ENCODE measurements at places on chromosomes 7 and 10.

GRCh38 chr7:70239918-70240317, 641.6 kb downstream of the AUTS2 start:
- no peak for DNase-seq

- peak; percentile 44 for DNase-seq
Measured at GRCh38 chr7:20539201-20539600, 76.3 kb upstream of the ABCB5 start.

GRCh38 chr10:76420725-76421124, 989.3 kb downstream of the LRMDA start:
- DNase-seq, result no peak

- DNase-seq, result peak; percentile 45
Measured at GRCh38 chr7:1223196-1223981, 9.3 kb upstream of the UNCX start.

- peak; percentile 71 for DNase-seq
Measured at GRCh38 chr7:93245525-93246432, 13.6 kb downstream of the VPS50 start.

GRCh38 chr10:31749301-31749700, 179.3 kb downstream of the ARHGAP12 start:
- DNase-seq, result no peak

GRCh38 chr7:114627231-114627630, 212.6 kb downstream of the FOXP2 start:
- no peak for DNase-seq

- DNase-seq, result no peak
Measured at GRCh38 chr10:133176546-133176945, 16.5 kb downstream of the KNDC1 start.

DNA sequence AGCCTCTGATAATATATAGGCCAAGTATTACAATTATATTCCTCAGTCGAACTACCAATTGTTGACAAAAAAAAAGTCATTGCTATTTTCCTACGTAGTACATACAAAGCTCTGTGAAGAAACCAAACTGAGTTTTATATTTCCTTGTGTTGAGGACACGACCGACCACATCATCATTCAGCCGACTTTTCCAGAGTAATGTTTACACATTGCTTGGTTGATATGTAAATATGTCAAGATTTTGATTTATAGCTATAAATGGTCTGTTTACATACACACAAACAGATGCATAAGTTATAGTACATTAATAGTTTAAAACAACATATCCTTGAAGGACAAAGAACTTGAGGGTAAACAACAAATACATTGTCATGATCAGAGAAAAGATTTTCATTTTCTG, 121.5 kb downstream of the CRPPA start:
- DNase-seq, result peak; percentile 60

DNA sequence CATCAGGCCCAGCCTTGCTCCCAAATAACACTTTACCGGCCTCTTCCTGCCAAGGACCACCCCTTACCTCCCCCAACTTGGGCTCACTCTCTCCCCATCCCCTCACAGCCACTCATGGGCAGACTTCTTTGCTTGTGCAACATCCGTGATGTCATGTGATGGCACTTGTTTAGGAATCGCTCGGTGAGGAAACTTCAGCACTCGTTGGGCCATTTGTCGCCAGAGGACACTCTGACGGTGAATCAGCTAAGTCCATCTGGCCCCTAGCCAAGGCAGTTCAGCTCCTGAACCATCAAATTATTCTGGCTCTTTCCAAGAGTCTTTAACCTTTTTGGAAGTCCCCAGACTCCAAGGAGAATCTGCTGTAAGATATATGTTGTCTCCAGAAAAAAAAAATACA, 19.2 kb downstream of the BTBD16 start:
- DNase-seq, result peak; percentile 65

GRCh38 chr7:11706666-11707605, 125.1 kb downstream of the THSD7A start:
- peak; percentile 69 for DNase-seq

DNA sequence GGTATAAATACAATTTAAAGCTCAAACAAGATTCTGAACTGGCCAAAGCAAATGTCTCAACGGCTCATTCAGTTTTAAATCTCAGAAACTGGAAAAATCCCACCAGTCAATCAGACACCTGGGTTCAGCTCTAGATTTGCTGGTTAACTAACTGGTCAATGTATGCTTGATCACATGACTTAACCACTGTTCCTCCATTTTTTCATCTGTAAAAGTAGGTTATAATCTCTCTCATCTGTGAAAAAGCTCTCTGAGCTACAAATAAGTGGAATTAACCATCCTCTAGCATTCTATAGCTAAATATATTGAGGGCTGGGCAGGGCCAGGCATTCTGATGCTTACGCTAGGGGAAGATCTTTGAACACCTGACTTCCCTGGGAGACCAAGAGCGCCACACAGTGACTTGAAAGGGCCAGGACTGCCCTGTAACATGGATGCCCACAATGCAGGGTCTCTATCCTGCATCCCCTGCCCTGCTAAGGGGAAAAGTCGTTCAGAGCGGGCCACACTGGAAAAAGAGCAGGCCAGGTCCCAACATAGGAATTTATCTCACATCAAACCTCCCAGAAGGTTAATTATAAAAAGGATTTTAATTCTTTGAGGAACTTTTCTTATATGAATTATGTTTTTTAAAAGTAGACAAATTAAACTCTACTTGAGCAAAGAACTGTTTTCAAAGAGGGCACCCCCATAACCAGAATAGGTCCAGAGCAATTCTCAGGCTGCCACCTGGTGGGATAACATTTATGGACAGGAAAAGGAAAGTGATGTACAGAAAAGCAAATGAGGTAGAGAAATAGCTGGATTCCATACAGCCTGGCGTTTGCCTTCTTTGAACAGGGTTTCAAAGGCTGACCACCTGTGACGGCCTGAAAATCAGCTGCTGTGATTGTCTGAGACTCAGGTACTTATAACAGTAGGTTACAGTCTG, 1.8 kb downstream of the RP9 start:
- peak; percentile 78 for DNase-seq

GRCh38 chr7:132461032-132461592, 115.2 kb downstream of the PLXNA4 start:
- no peak for DNase-seq

DNA sequence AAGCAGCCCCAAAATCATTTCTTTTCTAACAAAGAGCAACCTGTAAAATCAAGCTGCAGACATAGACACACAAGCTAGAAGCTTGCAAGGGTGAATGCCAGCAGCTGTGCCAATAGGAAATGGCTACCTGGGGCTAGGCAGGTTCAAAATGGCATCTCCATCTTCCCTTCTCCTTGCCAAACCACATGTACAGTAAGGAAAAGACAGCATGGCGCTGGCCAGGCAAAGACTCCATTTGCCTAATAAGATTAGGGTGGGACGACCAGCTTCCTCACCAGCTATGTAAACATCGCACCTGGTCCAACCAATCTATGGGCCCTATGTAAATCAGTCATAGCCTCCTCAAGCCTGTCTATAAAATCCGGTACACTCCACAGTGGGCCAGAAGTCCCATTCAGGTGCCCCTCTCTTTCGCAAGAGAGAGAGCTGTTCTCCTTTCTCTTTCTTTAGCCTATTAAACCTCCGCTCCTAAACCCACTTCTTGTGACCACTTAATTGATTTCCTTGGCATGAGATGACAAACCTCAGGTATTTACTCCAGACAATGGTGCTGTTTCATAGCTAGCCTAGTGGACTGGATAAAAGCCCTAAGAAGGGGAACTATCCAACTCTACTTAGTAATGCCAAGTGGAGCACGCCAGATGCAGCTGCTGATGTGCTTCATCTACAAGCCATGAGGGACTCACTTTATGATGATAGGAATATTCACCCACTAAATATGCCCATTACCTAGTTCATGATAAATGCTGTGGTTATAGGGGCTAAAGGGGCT, 44.1 kb downstream of the HTR7 start:
- DNase-seq, result no peak

- no peak for DNase-seq
Measured at GRCh38 chr10:102776779-102777456, 33.2 kb downstream of the WBP1L start.

- no peak for DNase-seq
Measured at GRCh38 chr10:84298057-84298456, 30.3 kb upstream of the CCSER2 start.

- no peak for DNase-seq
Measured at GRCh38 chr7:36110584-36110983, 42.5 kb upstream of the EEPD1 start.

DNA sequence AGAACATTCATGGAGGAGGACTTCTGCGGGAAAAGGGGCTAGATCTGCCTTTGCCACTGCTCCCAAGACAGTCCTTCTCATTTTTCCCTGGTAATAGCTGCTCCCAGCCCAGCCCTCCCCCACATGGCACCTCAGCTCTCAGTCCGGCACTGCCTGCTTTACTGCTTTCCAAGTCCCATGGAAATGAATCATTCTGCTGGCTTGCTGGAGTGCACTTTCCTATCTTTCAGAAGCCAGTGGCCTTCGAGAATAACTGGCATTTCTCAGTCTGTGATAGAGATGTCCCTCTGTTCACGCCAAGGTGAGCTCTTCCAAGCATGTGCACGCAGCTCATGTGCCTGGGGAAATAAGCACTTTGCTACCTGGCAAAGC, 61.4 kb downstream of the SYPL1 start:
- DNase-seq, result no peak

- peak; percentile 12 for DNase-seq
Measured at GRCh38 chr10:124106241-124106879, 13.0 kb upstream of the CHST15 start.

GRCh38 chr10:17085011-17085725, 44.4 kb downstream of the CUBN start:
- DNase-seq, result no peak

DNA sequence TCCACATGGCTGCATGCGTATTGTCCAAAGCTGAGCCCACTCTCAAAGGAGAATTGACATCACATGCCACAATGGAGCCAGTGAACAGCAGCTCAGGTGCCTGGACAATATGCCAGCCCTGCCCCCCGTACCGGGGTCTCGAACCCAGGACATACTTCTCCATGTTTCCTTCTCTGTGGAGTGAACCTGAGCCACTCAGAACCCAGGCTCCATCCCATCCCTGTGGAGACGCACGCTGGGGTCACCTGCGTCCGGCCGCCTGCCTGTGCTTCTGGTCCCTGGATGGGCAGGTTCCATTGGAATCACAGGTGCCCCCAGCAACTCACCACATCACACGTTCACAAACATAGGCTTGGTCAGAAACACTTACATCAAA, 229.8 kb downstream of the DNAJB6 start:
- no peak for DNase-seq

GRCh38 chr7:5795752-5796475, 14.5 kb upstream of the RNF216 start:
- DNase-seq, result no peak

- no peak for DNase-seq
Measured at GRCh38 chr7:148397056-148397455, 193.5 kb upstream of the C7orf33 start.

DNA sequence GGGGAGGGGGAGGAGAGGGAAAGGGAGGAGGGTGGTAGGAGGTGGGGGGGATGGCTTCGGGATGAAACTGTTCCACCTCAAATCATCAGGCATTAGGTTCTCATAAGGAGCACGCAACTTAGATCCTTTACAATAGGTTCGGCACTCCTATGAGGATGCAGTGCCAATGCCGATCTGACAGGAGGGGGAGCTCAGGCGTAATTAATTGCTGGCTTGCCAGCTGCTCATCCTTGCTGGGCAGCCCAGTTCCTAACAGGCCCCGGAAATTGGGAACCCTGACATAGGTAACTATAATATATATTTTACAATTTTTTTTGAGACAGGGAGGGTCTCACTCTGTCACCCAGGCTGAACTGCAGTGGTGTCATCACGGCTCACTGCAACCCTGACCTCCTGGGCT, 118.8 kb upstream of the SFMBT2 start:
- DNase-seq, result peak; percentile 38

DNA sequence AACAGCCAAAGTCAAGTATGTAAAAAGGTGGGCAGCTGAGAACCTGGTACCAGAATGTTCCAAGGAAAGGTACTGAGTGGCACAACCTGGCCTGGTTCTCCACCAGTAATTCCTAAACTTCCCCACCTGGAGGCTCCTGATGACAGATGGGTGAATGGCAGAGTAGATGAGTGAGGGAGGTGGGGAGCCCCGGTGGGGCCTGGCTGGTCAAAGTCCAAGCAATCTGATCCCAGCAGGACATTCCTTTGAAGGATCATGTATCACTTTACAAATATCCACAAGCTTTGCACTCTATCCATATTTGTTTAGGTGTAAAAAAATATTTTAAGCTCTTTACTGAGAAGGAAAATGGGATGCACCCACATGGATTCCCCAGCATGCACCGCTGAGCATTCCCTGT, 250.2 kb downstream of the DPP6 start:
- DNase-seq, result peak; percentile 16

- no peak for DNase-seq
Measured at GRCh38 chr10:62188021-62188616, 80.5 kb downstream of the RTKN2 start.
